ENCODE measurements at places on chromosomes 4 and X.

GRCh38 chr4:2837904-2838496 lies 5.6 kb upstream of the ADD1 start:
- DNase-seq: no peak

GRCh38 chr4:156838761-156839160 lies 132.8 kb downstream of the PDGFC start:
- no peak for DNase-seq

DNA sequence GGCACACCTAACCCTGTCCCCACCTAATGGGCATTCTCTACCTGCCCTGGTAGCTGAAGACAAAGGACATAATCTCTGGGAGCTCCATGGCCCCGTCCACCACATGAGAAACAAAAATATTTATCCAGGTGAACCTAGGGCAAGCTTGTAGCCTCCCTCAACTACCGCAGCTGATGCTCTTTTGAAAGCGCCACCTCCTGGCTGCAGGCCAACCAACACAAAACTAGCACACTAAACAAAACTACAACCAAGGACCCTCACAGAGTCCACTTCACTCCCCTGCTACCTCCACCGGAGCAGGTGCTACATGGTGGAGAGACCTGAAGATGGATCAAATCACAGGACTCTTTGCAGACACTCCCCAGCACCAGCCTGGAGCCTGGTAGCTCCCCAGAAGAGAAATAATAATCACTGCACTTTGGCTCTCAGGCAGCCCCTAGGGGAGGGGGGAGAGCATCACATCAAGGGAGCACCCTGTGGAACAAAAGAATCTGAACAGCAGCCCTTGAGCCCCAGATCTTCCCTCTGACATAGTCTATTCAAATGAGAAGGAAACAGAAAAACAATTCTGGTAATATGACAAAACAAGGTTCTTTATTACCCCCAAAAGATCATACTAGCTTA lies 111.3 kb upstream of the ATP8A1 start:
- DNase-seq: no peak

DNA sequence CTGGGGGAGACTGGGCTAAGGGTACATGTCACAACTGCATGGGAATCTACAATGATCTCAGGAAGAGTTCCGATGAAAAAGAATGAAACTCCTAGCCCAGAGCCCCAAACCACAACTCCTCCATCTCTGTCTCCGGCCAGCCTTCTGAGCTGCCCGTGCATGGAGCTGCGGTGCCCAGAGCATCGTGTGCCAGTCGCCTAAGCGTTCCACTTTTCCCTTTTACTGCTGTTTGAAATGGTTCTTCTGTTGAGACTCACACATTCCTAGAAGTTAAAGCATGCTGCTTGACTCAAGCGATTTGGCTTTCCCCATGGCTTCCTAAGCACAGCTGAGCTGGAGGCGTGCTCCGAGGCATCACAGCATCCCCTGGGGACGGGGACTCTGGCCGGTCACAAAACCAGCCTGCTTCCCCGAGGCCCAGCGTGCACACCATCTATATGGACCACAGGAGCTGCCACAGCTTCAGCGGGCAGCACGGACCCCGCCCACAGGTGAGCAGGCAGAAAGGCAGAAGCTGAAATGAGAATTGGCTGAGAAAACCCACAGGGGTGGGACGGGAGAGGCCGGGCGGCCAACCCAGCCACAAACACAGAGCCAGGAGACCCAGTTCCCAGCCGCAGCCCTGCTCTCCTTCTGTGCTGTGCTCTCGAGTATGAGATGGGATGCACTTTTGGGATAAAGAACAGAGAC lies 5.0 kb downstream of the CCNQ start:
- no peak for DNase-seq

DNA sequence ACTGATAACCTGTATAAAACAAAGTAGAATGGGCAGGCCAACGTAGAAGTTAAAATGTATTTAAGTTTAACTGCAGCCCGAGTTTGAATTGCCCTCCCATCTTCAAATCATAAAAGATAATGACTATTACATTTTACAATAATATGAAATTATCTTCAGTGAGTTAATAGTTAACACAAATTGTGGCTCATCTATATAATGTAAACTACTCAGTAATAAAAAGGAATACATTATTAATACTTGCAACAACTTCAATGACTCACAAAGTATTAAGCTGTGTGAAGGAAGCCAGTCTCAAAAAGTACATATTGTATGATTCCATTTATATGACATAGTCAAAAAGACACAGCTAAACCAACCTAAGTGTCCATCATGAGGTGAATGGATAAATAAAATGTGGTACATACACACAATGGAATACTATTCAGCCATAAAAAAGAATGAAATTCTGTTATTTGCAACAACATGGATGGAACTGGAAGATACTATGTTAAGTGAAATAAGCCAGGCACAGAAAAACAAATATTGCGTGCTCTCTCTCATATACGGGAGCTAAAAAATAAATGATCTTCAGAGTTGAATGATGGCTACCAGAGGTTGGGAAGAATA lies 7.8 kb downstream of the PLRG1 start:
- no peak for DNase-seq

DNA sequence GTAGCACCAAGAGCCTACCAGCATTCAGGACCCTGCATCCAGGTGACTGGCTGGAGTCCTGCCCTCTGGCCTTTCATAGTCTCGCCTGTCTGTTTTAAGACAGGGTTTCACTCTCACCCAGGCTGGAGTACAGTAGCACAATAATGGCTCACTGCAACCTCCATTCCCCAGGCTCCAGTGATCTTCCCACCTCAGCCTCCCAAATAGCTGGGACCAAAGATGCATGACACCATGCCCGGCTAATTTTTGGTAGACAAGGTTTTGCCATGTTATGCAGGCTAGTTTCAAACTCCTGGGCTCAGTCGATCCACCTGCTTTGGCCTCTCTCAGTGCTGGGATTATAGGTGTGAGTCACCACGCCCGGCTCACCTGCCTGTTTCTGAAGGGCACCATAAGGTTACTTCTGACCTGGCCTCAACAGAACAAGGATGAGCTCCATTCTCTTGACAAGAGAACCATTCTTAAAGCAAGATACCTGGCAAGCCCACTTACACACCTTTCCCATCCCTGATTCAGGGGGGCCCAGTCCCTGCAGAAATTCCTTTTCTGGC lies 6.7 kb downstream of the RPS4X start:
- DNase-seq: no peak

GRCh38 chr4:122131562-122132157 lies 20.5 kb upstream of the BLTP1 start:
- no peak for DNase-seq

GRCh38 chrX:75051047-75051446 lies 105.0 kb downstream of the ABCB7 start:
- DNase-seq: no peak

DNA sequence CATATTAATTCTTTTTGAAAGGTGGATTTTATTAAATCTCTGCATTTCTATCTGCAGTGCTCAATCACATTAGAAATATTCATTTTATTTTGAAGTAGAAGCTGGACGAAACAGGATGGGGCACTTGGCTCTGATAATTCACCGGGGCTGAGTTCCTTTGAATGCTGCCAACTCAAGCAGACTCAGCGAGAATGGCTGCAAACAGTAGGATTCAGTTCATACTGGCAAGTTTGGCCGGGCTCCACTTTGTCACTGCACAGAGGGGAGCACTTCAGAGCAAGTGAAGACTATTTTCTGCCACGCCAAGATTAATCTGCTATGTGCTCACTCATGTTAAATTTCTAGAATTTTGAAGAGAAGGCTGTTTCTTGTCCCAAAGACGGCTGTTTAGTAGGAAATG lies 30.7 kb upstream of the KLHL8 start:
- no peak for DNase-seq

DNA sequence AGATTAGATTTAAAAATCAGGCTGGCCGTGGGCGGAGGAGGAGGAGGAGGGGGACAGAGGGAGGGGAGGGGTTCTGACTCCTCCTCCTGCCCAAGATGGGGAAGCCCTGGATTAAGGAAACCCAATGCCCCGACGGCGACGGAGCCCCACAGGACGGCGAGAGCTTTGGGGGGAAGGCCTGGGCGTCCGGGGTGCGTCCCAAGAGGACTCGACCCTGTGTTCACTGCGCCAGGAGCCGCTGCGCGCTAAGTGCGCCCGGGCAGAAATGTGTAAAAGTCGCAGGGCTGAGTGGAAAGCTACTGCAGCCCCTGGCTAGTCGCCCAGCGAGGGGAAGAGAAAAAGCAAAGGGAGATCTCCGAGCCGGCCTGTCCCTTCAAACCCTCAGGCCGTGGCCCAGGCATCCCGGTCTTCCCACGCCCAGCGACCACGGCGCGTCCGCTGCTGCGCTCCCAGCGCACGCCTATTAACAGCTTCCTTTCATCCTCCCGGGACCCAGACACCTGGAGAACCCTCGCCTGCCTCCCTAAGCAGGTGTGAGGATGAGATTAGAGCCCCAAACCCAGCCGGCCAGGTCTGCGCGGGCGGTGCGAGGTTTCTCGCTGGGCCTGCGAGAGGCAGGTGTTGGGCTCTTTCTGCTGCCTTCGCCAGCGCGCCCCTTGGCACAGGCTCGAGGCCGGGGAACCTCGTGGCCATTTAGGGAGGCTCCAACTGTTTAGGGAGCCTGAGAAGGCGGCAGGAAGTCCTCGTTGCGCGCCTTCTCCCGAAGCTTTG lies 1.4 kb upstream of the RPS6KA3 start:
- no peak for DNase-seq

DNA sequence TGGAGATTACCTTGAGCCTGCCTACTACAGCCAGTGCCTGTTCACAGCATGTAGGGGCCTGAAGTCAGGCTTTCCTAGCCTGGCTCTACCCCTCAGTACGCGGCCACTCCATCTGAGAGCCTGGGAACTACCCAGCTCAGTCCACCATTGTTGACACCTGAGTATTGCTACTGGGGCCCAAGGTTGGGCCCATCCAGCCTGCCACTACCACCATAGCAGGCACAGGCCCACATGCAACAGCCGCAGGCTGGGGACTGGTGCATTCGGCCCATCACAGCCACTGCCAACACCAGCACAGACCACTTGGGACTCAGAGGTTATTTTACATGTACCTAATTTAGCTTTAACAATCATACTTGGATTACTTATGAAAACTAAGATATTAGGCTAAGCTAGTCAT lies 314.0 kb downstream of the GALNTL6 start:
- no peak for DNase-seq

GRCh38 chr4:46249106-46249505 lies 125.3 kb upstream of the GABRG1 start:
- DNase-seq: no peak

- DNase-seq: no peak
These were observed 130.4 kb downstream of the MSL3 start for GRCh38 chrX:11888421-11888820.

DNA sequence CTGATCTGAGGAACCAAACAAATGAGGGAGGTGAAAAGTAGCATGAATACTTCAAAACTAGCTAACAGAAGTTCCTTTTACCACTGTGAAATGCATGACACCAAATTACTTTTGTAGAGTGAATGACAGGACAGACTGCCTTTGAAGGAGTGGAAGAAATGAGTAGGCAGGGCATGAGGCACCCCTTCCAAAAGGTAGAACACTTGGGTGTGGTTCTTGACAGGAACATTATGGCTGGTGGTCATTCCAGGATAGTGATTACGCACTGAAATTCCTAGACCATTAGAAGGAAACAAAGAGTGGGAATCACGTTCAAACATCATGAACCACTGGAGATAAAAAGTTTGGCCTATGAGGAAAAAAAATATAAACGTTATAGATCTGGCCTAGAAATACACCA lies 4.9 kb downstream of the HUWE1 start:
- DNase-seq: no peak

DNA sequence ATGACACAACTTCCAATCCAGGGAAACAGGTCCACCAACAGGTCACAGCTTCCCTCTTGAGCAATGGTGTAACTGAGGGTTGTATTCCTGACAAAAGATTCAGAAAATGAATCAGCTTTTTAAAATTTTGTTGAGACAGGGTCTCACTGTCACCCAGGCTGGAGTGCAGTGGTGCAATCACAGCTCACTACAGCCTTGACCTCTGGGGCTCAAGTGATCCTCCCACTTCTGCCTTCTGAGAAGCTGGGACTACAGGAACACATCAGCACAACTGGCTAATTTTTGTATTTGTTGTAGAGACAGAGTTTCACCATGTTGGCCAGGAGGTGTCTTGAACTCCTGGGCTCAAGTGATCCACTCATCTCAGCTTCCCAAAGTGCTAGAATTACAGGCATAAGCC lies 43.7 kb downstream of the SAT1 start:
- DNase-seq: no peak

- DNase-seq: no peak
These were observed 48.9 kb upstream of the FAM47B start for GRCh38 chrX:34893741-34894140.

DNA sequence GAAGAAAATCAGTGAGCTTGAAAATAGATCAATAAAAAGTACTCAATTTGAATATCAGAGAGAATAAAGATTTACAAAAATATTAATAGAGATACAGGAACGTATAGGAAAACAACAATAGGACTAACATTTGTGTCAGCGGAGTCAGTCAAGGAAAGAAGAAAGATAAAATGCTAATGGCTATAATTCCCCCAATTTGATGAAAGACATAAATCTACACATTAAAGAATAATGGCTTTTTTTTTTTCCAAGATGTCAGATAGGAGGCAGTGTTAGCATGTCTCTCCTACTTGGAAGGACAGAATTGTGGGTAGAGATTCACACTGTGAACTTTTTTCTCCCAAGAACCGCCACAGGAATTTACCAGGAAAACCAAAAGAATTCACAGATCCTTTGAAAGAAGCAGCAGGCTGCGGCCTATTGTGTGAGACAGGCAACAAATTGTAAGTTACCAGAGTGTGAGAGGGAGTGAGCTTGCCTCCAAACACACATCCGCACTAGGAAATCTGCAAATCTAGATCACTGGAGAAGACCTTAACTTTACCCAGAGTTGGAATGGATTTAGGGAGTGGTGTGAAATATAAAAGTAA lies 249.9 kb downstream of the PRDM5 start:
- DNase-seq: no peak

DNA sequence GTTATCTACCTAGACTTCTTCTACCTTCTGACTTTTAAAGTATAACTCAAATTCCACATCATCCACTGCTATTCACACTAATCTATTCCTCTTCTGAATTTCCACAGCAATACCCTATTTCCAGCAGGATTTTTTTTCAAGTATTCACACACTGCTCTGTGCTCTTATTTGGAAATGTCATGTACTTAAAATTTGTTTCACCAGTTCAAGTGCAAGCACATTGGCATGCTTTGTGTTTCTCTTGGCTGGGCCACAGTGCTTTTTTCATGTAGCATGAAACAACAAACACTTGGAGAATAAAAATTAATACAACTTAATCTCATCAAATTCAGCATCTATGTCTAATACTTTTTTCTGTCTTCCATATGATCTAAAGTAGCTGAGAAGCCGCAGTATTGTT lies 161.8 kb upstream of the PCDH18 start:
- no peak for DNase-seq
